ENCODE measurements at places on chromosomes 6 and 20. TPM values are rescaled to one million over a fixed set of nuclear protein-coding genes. Genes with fewer than 3 reads are reported as not detected.

IL17A gene
- not detected for total RNA-seq

ILRUN gene
- 60.1 TPM for total RNA-seq

CST2 gene
- not detected for total RNA-seq

TMEM14A gene
- total RNA-seq: 27.5 TPM

SAMD10 gene
- 0.99 TPM for total RNA-seq

FAM8A1 gene
- total RNA-seq: 17.2 TPM

C6orf163 gene
- 1.8 TPM for total RNA-seq

OPN5 gene
- not detected for total RNA-seq

NINL gene
- total RNA-seq: 16.3 TPM

ENPP4 gene
- total RNA-seq: 3.6 TPM

KIAA1755 gene
- total RNA-seq: 2.8 TPM

WFDC12 gene
- total RNA-seq: not detected

KHDC1 gene
- 5.1 TPM for total RNA-seq

ADGB gene
- total RNA-seq: not detected

EDN1 gene
- 0.26 TPM for total RNA-seq

BEND3 gene
- total RNA-seq: 0.83 TPM

Measured in fibroblast of lung (primary cell).